ENCODE measurements at places on chromosomes 2 and 18.

DNA sequence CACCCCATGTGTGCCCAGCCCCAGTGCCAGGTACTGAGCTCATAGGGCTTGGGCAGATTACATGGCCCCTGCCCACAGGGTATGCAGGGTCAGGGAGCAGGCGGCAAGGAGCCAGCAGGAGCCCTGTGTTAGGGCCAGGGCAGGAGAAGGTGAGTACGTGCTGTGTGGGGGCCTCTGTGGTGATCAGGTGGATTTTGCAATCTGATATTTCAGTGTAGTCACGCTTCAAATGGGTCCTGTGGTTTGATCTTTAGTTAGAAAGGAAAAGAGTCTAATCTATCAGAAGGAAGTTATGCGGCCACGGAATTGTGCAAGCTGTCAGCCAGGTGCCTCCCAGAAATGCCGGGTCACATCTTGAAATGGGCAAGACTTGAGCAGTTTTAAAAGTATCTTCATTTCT, 13.9 kb downstream of the UBE2F start:
- DNase-seq, result no peak

DNA sequence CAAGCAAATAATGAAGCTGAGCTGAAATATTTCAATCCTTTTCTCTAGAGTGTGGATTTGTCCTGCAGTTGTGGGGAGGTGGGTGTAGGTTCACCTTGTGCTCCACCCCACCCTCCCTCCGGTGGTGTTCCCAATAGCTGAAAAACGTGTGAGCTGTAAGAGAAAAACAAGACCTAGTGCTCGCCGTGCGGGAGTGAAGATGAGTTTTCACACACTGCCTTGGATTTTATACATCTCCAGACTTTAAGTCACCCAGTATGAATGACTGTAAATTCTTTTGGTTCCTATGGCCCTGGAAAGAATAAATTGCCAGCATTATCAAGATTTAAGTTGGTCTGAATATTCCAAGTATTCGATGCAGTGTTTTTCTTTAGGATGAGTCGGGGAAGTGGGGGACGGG, 1.9 kb upstream of the SOX11 start:
- DNase-seq, result no peak

- DNase-seq, result no peak
Measured at GRCh38 chr2:150549381-150549780, 61.9 kb upstream of the RND3 start.

- DNase-seq, result no peak
Measured at GRCh38 chr2:149953627-149954026, 366.1 kb upstream of the MMADHC start.

DNA sequence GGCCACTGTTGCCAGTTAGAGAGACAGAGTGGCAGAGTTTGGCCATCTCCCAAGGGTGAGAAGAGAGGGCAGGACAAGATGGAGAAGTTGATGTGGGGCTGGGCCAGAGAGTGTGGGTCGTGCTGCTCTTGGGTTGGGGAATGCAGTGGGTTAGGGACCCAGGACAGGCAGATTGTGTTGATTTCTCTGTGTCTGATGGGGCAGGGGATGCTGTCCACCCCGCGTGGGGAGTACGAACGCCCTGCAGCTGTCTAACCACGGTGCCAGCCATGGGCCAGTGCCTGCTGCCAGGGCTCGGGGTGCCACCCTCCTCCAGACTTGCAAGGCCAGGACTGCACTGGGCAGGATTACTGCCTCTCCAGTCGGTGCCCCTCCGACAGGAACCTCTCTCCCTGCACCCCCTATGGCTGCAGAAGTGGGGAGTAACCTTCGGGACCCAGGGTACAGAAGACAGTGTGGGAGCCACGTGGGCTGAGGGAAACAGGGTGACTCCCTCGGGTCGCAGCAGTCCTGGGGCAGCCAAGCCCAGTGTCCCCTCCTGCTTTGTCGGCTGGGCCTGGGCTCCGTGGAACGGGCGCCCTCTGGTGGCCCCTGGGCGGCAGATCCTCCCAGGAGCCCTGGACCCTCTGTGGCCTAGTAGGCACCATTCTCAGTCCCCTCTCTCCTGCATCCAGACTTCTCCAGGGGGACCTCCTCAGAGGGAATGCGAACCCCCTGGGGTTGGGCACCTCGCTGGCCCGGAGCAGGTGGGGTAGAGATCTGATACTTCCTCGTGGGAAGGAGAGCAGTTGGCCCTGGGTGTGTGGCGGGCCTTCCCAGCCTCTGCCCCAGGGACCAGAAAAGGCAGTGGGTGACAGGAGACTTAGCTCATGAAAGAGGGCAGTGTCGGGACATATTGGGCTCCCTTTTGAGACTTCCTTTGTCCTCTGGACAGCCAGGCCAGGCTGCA, 2.7 kb downstream of the GPC1 start:
- DNase-seq, result peak; percentile 63

GRCh38 chr2:176639671-176640070, 370.4 kb downstream of the MTX2 start:
- DNase-seq, result no peak

GRCh38 chr18:44452346-44452745, 228.3 kb upstream of the SETBP1 start:
- DNase-seq, result no peak

- no peak for DNase-seq
Measured at GRCh38 chr2:149490296-149490695, 97.3 kb downstream of the MMADHC start.

DNA sequence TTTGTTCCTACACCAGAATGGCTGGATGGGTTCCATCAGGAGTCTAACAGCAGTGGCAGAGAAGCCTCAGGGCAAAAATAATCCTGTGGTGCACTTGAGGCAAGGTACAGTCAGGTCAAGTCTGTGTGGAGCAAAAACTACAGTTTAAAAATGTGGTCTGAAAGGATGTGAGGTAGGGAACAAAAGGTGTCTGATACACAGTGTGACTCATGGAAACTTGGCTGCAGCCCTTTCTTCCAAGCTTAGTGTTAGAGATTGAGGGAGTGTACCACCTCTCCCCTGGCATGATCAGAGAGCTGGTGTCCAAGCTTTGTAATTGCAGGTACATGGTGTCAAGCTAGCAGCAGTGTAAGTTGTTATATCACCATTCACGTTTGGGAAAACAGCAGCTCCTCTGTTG, 8.9 kb downstream of the ANKAR start:
- DNase-seq, result no peak

DNA sequence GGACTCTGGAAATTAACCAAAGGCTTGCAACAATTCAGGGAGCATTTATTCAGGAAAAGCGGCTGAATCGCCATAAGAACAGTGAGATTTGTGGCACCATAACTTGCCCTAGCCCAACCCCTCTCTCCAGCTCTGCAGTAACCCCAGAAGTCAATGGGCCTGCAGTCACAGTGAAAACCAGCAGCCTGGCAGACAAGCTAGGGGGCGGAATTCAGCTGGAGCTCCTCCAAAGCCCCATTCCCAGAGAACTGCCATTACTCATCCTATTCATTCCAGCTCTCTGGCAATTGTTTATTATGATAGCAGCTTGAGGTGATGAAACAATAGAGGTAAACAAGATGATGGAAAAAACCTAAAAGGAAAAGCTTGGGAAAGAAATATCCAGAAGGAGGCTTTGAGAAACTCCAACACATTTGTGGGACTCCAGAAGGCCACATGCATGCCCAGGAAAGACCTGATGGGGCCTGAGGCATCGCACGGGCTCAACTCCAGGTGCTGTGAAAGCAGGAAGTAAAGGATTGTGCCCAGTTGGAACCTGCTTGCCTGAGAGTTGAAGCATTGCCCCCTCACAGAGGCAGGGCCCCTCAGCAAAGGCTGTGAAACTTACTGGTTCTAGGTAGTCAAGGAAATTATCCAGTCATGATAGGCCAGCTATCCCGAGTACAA, 126.7 kb downstream of the TWIST2 start:
- peak; percentile 4 for DNase-seq

DNA sequence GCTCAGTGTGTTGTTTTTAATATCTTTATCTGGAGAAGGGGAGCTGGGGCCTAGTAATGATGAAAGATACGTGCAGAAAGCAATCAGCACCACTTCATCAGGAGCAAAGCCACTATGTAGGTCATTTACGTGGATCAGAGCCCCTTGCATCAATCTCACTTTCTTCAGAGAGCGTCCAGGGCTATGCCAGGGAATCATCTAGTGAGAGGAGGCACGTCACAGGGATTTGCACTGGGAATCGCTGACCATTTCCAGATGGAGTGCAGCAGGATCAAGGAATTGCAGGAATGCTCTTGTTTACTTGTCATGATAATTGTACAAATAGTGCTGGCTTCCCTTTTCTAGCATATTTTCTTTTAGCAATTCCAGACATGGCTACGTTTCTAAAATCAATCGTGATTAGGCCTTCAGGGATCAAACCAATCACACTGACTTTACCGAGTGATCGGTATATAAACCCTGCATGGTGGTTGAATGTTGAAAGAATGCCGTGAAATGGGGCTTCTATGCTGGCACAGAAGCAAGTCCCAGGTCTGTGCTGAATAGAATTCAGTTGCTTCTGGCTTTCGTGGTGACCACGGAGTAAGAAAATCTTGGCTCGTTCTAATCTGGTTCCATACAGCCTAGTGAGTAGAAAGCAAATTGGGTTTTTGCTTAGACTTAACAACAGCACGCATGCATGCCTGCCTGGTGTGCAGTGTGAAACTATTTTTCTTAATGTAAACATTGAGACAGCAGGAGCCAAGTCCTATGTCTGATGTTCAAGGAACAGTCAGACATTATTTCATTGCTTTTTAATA, 122.8 kb downstream of the TMEM200C start:
- DNase-seq, result no peak

DNA sequence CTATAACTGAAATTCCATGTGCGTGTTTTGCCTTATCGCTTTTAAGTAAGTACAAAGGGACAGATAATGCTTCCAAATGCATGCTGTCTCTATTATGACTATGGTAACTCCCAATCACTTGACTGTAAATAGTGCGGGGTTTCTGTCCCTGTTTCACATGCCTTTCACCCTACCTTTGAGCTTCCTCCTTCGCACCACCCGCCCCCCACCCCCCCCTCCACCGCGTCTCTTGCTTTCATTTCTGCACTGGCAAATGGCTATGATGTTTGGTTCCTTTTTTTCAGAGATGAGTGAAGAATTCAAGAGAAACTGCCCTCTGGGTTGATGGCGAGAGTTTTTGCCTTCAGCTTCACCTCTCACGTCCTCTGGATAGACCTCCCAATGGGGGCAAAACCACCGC, 25.0 kb upstream of the SPP2 start:
- no peak for DNase-seq

GRCh38 chr2:127174136-127174535, 46.0 kb downstream of the CYP27C1 start:
- no peak for DNase-seq

- no peak for DNase-seq
Measured at GRCh38 chr2:136209561-136210454, 91.9 kb upstream of the CXCR4 start.

- DNase-seq, result no peak
Measured at GRCh38 chr2:127559454-127559853, 24.0 kb downstream of the MYO7B start.

GRCh38 chr2:188333751-188334524, 42.3 kb downstream of the GULP1 start:
- DNase-seq, result no peak

GRCh38 chr2:95310216-95310615, 13.1 kb downstream of the KCNIP3 start:
- DNase-seq, result no peak

GRCh38 chr2:164562666-164563065, 58.6 kb downstream of the GRB14 start:
- no peak for DNase-seq

DNA sequence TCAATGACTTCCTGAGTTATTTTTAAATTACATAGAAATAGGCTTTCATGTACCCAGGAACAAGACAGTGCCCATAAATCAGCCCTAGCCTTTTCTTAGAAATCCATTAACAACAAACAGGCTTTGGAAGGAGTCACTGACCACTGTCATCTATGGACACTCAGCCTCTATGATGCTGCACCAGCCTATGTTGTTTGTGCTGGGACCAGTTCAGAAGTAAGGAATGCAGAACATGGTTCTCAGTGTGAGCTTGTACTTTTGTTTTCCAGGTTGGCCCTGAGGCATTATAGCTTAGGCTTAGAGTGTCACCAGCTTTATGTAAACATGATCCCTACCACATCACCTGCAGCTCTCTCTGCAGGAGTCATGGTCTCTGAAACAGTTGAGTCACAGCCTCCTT, 335.7 kb upstream of the CDH7 start:
- no peak for DNase-seq

- peak; percentile 12 for DNase-seq
Measured at GRCh38 chr18:77101410-77102258, 30.9 kb downstream of the MBP start.

- no peak for DNase-seq
Measured at GRCh38 chr2:168517816-168518215, 61.7 kb downstream of the CERS6 start.

GRCh38 chr2:181243319-181243718, 213.9 kb upstream of the ITGA4 start:
- DNase-seq, result peak; percentile 5

DNA sequence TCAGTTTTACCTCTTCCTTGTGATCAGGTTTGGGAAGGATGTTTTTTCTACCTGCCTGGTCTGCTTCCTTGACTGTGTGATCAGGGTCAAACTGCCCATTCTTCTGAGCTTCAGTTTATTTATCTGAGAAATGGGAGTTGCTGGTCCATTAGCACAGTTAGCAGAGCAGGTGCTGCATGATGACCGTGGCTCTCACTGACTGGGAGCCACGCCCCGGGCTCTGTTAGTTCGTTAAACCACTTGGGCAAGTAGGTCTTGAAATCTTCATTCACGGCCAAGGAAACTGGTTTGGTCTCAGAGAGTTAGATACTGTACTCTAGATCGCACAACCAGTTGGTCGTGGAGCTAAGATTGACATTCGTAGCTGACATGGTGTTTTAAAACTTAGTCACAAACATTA, 41.7 kb downstream of the INPP5D start:
- no peak for DNase-seq

DNA sequence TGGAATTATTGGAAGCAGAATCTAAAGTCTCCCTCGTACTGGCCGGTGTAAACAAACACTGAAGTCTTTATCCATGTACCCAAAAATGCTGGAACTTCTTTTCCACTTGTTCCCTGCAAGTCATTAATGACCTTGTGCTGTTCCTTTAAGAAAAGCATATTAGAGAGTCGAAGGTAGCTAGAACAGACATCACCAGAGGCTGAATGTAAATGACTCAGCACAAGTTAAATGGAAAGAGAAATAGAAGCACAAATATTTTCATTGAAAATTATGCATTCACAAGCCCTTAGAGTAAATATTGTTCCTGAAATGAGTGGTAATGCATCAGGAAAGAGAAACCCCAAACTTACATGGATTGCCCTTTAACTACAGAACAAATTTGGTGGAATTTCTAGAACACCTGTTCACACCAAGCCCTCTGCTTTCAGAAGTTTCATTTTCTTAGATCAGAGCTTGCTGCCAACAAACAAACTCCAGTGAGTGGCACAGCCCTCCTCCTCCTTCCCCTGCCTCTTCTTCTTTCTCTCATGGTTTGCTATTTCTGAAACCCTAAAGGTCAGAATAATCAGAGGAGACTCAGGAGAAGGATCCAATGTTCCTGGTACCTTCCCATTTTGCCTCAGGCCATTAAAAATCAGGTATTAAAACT, 264.3 kb downstream of the TXNL1 start:
- no peak for DNase-seq

DNA sequence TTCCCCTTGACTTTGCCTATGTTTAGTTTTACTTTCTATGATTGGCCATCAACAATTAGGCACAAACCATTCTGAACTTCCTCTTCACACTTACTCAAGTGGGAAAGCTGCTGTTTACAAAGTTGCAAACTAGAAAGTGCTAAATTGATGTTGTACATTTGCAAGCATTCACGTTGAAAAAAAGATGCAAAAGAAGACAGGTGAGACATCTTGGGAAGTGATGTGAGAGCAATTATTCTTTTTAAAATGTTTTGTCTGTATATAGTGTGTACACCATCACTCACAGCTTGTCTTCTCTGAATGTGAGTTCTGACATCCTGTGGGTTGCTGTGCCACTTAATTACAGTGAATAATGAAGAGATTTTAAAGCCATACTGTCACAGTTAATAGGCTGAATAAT, 874.1 kb upstream of the LRATD1 start:
- DNase-seq, result no peak
